ENCODE measurements at places on chromosomes 6 and 20.
A peak's percentile ranks its signal among the peaks of the same experiment; 100 is the strongest.

DNA sequence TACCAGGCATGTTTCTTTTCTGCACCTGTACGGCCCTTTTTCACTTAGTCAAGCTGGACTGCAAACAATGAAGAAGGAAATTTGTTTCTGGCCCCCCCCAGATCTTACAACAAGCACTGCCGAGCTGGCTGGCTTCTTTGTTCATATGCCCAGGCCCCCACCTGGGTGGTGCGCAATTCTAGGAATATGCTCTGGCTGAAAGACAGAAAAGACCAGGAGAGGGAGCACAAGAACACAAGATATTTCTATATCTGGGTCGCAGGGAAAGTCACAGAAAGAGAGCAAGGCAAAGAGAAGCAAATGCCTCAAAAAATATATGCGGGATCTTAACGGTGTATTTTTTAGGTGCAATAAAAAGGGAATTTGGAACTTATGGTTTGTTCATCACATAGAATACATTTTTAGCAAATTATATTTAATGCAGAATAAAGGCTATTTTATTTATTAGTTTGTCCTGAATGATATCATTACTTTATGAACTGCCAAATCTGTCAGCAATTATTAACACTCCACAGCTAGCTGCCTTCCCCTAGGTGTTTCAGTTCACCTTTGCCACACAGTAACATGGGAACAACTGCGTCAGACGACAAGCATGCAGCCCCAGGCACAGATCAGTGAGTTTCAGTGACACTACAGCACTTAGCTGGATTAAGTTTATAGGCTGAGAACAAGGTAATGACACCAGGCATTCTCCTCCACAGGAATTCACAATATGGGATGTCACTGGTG lies 76.5 kb downstream of the GJA10 start:
- peak; percentile 85 for DNase-seq

- no peak for DNase-seq
Observed at GRCh38 chr6:56714982-56715456, 72.3 kb upstream of the DST start.

DNA sequence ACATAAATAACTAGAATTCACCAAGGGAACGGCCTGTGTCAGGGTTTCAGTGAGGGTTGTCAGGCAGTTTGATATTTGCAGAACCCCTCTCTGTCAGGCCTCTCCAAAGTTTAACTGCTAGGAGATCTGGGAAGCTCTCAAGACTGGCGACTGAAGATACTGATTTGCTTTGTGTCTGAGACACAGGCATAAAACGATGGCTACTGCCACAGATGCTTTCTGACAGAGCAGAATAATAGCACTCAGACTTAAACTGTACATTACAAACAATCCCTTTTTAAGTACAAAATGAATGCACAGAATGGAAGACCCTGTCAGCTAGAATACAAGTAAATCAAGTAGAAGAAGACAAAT lies 7.2 kb upstream of the ATXN1 start:
- no peak for DNase-seq

DNA sequence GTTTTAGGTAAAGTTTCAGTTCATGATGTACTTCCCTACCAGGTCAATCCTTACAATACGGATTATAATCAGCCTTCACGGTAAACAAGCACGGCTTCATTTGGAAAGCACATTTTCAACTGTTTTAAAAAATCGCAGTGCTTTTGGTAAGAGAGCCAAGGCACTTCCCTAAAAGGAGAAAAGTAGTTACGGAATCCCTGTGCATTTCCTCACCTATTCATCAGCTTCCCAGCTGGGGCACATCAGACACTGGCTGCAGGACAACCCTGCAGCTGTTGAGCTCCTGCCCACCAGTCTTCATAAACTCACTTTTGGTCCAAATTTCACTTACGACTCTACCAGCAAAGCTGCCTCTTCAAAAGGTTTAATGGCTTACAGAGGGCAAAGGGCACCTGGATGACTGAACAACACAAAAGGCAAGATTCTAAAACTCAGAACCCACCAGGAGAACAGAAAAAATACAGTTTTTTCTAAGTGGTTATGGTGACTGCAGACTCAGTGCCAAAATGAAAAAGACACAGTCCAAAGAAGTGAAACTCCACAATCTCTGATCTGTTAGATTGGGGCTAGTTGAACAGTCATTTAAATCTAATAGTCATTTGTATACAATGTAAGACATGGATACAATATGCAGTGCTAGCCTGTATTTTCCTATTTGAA lies 7.5 kb downstream of the SNX5 start:
- DNase-seq: no peak

GRCh38 chr20:43722153-43722505 lies 4.7 kb downstream of the GTSF1L start:
- no peak for DNase-seq

- DNase-seq: no peak
Observed at GRCh38 chr6:136015531-136015930, 164.0 kb downstream of the PDE7B start.

GRCh38 chr6:126553854-126554253 lies 213.9 kb downstream of the CENPW start:
- no peak for DNase-seq

GRCh38 chr6:39428152-39428551 lies 105.7 kb upstream of the KCNK16 start:
- no peak for DNase-seq

- no peak for DNase-seq
Observed at GRCh38 chr6:54415517-54415916, 107.3 kb downstream of the TINAG start.

DNA sequence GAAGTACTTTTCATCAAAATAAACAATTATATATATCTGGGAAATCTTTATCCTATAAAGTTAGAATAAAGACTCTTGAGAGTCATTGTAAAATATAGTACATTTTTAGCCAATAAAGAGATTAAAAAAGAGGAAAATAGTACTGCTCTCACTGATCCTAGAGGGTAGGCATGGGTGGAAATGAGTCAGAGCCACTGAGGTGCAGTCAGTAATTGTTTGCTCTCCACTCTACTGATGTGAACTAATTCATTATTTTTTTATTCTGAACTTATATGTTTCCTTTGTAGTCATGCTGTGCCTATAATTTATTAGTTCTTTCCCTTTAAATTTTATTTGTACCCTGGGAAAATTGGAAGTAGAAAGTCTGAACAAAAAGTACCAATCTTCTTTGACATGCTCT lies 1359.4 kb upstream of the GJE1 start:
- DNase-seq: no peak

DNA sequence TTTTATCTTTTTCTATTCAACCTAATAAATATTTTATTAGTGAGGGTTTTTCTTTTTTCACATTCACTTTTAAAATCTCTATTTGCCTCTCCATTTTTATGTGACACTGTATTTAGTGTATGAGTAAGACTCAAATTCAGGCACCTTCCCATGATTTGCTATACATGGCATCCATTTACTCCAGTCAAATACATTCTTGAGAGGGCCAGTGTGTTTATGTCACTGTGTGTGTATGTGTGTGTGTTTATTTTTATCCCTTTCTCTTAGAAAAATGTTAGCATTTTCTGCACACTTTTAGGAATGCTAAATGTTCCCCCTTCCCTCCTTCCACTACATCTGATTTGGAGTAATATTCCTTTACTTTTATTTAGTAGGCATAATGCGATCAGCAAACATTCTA lies 290.0 kb downstream of the PACRG start:
- no peak for DNase-seq

DNA sequence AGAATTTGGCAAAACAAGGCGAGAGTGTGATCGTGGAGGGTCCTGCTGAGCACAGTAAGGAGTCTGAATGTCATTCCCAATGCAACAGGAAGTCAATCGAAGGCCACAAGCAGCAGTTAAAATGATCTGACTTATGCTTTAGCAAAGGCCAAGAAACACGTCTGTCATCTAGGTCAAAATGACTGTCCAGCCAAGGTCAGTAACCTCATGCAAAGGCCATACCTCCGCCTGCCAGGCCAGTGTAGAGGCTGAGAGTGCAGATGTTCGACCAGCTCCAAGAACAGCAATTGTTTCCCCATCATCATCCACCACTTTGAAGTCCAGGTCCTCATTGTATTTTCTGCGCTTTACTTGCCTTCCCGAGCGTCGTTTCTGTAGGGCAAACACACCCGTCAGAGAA lies 105.6 kb downstream of the CHD6 start:
- DNase-seq: no peak

GRCh38 chr6:132675002-132675401 lies 16.0 kb upstream of the TAAR1 start:
- DNase-seq: no peak
